Foreskin keratinocyte (primary cell): ENCODE measurements at places on chromosomes 4 and X. TPM values are rescaled to one million over a fixed set of nuclear protein-coding genes. Genes with fewer than 3 reads are reported as not detected.

UGT8 gene
- total RNA-seq, result 0.18 and 0.61 TPM in 2 replicates

THOC2 gene
- total RNA-seq, result 48.8 and 49.0 TPM in 2 replicates

RBM47 gene
- 13.9 and 14.0 TPM in 2 replicates for total RNA-seq

PGAM4 gene
- total RNA-seq, result not detected in 2 replicates

DNA sequence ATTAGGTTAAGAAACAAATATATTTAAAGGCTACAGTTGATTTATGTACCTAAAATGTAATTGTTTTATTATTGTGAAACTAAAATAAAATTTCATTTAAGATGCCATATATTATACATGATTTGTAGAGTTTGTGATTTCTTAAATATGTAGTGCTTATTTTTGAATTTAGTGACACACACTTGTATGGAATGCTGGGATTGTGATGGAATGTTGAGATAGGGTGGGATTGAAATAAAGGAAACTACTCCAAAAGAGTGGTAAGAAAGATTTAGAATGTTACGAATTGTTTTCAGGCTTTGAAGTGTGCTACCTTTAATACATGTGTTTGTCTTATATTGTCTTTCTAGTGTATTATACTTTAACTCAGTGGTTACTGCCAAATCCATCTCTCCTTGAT, 330.3 kb upstream of the PITX2 start:
- DNase-seq, result no peak

DNA sequence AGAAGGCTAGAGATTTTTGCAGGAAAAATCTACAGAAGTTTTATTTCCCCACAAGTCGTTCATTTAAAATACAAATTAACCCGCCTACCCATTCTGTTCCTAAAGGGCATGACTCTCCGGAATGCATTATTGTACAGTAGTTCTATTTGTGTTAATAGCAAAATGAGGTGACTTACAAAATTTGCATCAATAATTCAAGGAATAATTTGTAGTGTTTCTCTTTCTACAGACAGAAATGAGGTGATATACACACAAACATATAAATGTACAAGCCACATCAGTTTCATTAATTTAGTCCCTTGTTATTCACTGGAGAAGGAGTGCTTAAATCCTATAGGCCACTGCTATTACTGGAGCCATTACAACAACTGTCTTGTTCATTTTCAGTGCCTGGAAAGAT, 501.3 kb upstream of the DIAPH2 start:
- no peak for DNase-seq

DNA sequence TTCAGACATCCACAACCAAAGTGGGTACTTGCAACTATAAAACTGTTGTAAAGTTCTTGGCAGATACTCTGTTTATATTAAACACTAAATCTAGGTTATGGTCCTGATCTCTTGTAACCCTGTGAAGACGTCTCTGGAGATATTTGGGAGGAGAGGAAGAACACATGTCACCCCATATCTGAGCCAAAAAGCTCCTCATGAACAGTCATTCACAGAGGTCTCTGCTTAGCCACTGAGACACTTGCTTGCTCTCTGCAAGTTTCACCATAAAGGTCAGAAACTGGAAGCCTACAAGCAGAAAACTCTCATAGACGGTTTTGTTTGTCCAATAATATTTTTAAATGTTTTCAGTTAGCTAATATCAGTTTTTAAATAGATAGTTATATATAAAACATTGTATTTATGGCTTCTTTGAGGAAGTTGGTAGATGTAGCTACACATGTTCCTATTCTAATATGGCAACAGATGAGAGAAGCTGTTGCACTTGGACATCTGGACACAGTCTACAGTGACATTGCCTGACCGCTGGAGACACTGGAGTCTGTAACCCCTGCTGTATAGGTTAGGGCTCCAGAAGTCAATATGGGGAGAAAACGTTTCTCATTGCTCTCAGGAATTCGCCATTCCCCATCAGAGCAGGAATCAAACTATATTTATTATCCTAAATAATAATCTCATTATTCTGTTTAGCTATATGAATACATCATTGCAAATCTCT, 73.6 kb downstream of the C4orf46 start:
- DNase-seq, result no peak

DNA sequence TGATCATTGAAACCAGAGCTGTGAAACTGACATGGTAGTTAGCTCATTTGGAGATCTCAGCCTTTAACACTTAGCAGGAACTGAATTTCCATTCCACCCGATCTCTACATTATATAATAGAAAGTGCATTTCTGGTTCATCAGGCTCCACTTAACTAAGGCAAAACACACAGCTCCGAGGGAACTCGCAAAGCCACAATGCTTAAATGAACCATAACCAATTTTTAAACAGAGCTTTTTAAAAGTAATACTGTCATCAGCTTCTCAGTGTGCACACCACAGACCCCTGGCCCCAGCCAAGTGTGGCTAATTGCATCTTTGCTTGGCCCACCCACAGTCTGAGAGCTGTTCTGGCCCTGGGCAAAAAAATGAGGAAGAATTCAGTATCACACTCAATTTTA, 66.1 kb downstream of the DCHS2 start:
- DNase-seq, result no peak

DNA sequence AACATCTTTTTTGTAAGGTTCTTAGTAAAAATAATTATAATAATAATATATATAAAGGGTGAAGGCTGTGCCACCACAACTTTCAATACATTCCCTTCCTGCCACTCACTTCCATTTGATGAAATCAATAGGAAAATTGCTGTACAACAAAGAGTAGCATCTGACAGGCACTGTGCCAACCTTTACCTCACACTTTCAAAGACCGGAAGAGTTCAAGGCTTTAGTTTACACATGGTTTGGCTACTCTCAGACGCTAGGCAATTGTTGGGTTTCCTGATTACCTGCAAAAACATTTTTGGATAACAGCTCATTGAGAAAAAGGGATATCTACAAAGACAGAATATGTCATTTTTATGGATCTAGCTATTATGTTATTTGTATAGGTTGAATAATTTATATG, 5.5 kb upstream of the ING2 start:
- DNase-seq, result peak; percentile 16

DNA sequence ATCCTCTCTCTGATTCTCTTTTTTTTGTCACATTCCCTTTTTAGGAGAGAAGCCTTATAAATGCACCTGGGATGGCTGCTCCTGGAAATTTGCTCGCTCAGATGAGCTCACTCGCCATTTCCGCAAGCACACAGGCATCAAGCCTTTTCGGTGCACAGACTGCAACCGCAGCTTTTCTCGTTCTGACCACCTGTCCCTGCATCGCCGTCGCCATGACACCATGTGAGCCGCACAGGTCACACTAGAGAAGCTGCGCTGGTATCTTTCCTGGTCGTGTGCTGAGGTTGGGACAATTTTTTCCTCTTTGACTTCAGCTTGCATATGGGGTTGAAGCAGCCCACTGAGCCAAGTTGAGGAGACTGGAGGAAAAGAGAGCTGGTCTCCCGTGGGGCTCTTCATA, 52.1 kb downstream of the KLF8 start:
- no peak for DNase-seq

GRCh38 chr4:41624765-41625164, 86.8 kb downstream of the LIMCH1 start:
- DNase-seq, result no peak

DNA sequence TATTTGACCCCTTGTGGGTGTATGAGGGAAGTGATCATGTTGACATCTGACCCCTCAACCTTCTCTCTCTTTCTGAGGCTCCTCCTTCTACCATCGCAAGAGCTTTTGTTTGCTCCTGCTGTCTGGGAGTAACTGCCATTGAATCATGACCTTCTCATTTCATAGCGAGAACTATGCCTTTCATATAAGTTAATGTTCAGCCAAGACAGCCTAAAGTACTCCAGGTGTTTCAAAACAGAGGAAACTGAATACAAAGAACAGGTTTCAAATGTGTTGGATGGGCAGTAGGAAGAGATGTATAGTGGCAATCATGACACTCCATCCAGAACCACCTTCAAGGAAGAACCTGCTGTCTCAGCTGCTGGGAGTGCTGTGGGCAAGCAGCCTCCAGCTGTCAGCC, 403.1 kb downstream of the MID1IP1 start:
- no peak for DNase-seq

- DNase-seq, result peak; percentile 69
These were observed at the start of gene CSTF2 for GRCh38 chrX:100819837-100820666. CSTF2 (plus strand) TSS chrX:100820391; CDS start chrX:100820417, 26 bp downstream.

DNA sequence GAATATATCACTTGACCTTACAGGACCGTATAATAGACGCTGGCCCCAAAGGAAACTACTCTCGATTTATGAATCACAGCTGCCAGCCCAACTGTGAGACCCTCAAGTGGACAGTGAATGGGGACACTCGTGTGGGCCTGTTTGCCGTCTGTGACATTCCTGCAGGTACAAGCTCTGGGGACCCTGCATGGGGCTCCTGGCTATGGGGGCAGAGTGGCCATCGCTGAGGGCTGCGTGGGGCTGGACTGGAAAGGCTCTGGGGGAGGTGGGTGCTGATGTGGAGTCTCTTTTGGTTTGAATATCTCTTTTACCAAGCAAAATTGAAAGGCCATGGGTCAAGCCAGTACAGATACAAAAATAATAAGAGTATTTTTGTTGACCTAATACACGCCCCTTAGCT, 33.9 kb downstream of the NELFA start:
- no peak for DNase-seq

DNA sequence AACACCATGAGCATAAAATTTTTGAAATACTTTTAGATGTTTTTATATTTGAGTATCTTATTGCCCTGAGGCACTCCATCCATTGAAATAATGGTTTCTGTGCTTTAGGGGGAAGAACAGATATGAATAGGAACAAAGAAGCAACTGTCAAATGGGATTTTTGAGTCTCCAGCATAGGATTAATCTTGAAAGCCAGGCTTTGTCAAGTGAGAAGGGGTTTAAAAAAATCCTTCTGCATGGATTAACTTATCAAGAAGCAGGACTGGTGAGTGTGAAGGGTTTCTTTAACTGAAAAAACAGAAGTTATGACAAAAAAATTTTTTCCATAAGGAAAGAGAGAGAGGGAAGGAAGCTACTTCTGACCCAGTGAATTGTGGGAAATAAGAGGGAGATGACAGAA, 7.6 kb upstream of the NUDT9 start:
- DNase-seq, result no peak

DNA sequence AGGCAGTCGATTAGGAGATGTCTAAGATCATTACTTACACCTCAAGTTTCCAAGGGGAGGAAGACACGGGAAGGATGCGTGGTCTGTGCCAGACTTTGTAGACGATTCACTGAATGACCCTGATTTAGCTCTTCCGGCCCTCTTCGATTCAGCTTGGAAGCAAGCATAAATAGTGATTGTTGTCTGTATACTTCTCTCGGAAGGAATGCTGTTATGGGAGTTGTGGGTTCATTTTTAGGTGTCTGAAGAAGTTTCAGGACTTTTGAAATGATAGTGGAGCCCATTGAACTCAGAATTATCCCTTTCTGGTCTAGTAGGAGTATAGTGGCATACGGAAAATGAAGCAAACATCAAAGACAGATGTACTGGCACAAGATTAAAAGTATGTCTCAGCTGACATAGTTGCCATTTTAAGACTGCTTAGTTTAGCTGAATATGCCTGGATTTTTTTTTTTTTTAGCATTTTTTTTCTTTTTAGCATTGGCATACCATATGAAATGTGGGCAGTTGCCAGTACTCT, 1.0 kb upstream of the ANKRD17 start:
- DNase-seq, result no peak

DNA sequence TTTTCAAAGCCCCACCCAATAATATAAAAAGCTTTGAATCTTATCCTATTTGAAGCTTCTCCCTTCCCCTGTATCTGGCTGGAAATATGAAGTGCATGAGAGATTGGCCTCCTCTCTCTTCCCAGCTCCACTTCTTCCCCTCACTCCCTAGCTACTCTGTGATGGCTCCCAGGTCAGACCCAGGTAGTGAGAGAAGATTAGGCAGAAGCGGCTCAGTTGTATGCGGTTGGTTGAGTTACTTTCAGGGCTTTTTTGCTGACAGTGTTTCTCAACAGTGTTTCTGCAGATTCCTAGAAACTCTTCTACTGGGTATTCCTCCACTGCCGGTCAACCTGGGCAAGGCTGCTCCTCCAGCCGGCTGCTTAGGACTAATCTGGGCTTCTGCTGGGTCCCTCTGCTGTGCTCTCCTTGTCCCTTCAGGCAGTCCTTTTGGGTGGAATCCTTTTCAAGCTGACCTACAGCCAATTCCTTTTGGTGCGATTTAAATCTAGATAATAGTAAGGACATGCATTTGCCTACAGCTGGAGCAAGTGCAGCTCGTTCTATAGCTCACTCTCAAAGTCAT, 87.4 kb upstream of the SLC7A11 start:
- DNase-seq, result no peak

DNA sequence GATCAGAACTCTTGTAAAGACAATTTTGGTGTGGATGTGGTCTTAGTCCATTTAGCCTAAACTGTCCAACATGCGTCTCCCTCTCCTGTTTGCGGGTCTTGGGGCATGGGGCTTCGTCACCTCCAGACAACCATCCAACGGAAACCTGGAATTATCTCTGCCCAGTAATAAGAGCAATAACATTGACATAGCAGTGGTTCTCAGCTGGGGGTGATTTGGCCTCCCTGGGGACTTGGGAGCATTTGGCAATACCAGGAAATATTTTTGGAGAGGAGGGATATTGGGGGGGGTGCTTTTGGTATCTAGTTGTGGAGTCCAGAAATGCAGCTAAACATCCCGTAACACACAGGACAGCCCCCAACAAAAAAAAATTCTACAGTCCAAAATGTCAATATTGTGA, 47.2 kb downstream of the SEL1L3 start:
- no peak for DNase-seq

DNA sequence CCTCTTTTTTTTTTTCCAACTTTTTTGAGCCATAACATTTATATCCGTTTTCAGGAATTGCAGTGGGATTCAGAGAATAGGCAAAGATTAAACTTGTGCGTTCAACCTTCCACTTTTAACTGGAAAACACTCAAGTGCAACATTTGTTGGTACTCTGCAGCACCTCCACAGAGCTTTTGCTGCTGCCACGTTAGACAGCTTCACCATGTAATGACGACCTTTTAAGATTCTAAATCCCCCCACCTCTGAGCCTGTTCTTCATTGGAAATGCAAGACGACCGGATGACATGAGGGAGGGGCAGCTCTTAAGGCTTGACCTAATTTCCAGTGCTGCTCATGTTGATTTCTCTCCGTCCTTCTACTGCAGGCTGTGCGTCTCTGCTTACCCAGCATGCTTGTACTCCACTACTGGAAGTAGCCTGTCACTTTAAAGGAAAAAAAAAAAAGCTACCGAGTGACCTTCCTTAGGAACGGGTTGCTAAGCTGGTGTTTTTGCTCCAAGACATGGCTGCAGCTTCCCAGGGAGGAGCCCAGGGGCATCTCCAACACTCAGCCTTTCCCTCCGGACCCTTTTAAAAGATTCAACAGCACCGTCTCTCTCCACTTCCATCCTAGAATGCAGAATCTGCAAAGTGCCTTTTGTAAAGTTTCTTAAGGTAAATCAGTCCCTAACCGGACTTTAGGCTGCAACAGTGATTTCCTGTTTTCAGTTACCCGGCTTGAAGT, at the start of gene CC2D2A:
Gene CC2D2A, plus strand, starts transcription at position 481 of the 726 bp plus-strand sequence. CDS start 6,051 bp downstream, outside the sequence.
- peak; percentile 39 for DNase-seq

DNA sequence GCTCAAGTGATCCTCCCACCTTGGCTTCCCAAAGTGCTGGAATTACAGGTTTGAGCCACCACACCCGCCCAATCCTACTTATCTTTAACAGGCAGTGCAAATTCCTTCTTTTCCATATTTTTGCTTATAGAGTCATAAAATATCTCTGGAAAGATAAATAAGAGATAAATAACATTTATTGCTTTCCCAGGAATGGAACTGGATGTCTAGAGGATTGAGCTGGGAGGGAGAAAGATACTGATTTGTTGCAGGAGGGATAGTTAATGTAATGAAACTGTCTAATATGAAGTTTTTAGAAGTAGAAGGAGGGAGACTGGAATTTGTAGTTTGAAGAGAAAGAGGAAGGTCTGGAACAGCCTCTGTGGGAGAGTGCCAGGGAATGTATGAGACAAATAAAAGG, 20.2 kb downstream of the ITGB1BP2 start:
- DNase-seq, result no peak
